Purkinje cell (primary cell): ENCODE measurements at places on chromosomes 1 and 21. TPM values are rescaled to one million over a fixed set of nuclear protein-coding genes. Genes with fewer than 3 reads are reported as not detected.

Gene FCAMR
- not detected in 2 replicates for polyA plus RNA-seq

Gene SPRR2F
- polyA plus RNA-seq: not detected in 2 replicates

Gene OBSCN
- polyA plus RNA-seq: 2.8 and 7.2 TPM in 2 replicates

Gene SYTL1
- not detected in 2 replicates for polyA plus RNA-seq

Gene AGO1
- 1.1 and 1.2 TPM in 2 replicates for polyA plus RNA-seq

Gene ZNF687
- polyA plus RNA-seq: 0.07 and 0.34 TPM in 2 replicates

Gene ROR1
- 1.7 and 2.4 TPM in 2 replicates for polyA plus RNA-seq

Gene SPAG17
- polyA plus RNA-seq: 3.6 and 6.1 TPM in 2 replicates

Gene EPB41
- 34.5 and 35.7 TPM in 2 replicates for polyA plus RNA-seq

Gene NPR1
- polyA plus RNA-seq: 0.23 and 1.7 TPM in 2 replicates

Gene SNIP1
- polyA plus RNA-seq: 2.3 and 2.8 TPM in 2 replicates

Gene MYOG
- polyA plus RNA-seq: not detected in 2 replicates

Gene PTGER3
- 0.20 TPM in 1 of 2 replicates, not detected in the other for polyA plus RNA-seq

Gene MMP23B
- polyA plus RNA-seq: not detected in 2 replicates

Gene GBP2
- polyA plus RNA-seq: not detected in 2 replicates

Gene CDC20
- polyA plus RNA-seq: not detected in 2 replicates

Gene SLC35A3
- 26.2 and 30.4 TPM in 2 replicates for polyA plus RNA-seq
